NCI-H1436 treated with DMSO at 0.1 percent for 48 hours (cell line): ENCODE measurements at places on chromosomes 16 and 17.

GRCh38 chr16:26647870-26648269 is 418.9 kb upstream of the C16orf82 start:
- DNase-seq: no peak

- no peak for DNase-seq
Measured at GRCh38 chr16:50403491-50403890, 34.7 kb upstream of the BRD7 start.

DNA sequence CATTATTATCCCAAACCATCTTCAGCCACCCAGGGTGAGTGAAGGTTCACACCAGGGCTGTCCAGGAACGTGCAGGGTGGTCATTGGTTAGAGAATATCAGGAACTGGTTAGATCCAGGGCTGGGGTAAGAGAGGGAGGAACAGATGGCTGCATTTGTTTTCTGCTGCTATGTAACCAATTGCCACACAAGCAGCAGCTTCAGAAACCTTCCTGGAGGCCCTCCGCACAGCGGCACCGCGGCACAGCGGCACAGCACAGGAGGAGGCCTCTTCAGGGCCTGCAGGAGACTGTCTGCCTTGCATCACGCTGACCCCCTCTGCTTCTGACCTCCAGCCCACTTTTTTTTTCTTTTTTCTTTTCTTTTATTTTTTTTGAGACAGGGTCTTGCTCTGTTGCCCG is 86.1 kb downstream of the KCNJ12 start:
- no peak for DNase-seq

DNA sequence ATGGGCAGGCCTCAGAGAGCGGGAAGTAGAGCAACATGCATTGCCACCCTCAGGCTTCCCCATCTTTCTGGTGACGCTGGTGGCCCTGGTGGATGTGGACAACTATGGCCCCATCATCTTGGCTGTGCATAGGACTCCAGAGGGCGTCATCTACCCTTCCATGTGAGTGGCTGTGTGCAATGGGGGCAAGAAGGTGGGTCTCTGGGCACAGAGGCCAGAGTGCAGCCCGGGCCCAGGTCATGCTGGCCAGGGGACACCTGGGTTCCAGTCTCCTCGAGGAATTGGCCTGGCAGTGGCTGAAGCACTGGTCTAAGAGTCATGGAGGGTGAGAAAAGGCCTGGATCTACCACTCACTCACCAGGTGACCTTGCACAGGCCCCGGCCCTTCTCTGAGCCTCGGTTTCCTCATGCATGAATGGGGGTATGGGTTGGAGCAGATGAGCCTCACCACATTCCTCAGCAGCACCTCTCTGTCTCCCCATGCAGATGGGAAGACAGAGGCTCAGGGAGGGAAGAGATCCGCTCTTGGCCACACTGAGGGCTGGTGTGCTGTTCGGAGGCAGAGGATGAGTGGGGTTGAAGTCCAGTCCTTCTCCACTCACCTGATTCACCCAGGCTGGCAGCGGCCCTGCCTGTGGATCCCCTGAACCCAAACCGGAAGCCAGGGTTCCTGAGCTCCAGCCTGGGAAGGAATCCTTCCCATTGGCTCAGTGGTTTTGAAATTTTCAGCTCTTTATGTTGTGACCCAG is 7.2 kb upstream of the ADGRG3 start:
- no peak for DNase-seq

GRCh38 chr16:67183-67791 is 5.1 kb downstream of the RHBDF1 start:
- no peak for DNase-seq

- DNase-seq: no peak
Measured at GRCh38 chr17:28592260-28592659, 6.6 kb downstream of the SPAG5 start.

DNA sequence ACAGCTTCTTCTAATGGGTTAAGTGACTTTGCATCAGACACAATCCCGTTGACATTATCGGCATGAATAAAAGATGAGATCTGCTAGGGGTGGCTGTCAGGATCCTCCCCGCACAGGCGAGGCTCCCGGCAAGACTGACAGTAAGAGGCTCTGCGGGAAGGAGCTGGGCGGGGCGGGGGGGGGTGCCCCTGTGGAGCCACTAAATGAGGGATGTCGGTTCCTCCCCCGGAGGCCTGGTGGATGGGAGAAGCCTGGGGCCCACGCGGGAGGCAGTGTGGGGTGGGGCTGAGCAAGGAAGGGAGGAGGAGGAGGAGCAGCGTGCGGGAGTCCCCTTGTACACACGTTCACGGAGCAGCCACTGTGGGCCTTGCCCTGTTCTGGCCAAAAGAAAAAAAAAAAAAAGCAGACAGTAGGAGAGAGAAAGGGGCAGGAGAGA is 190.9 kb upstream of the GSE1 start:
- DNase-seq: no peak

DNA sequence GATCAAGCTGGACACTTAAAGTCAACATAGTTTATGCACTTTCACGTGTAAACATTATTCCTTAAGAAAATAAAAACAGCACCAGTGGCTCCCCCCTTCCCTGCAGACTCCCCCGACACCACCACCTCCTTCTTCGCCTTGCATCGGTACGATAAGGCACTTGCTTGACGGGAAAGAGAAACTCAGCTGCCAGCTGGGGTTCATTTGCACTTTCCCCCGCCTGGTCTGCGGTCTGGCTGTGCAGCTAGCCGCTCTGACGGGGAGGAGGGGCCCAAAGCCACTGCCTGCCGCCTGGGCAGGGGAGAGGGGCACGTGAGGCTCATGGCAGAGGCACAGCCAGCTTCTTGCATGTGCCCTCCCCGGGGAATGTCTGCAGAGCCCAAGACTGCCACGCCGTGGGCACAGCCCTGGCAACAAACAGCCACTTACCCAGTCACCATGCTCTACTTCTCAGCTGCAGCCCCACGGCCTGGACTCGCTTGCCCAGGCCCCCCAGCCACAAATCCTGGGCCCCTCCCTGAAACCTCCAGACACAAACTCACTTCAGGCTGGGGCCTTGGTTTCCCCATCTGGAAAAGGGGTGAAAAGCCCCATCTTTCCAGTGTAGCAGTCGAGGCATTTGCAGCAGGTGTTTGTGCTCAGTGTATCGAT is 16.5 kb upstream of the PRM1 start:
- DNase-seq: peak; percentile 63

GRCh38 chr17:28118362-28118761 is 75.9 kb downstream of the NLK start:
- DNase-seq: no peak

GRCh38 chr16:14428043-14428442 is 202.0 kb downstream of the PARN start:
- DNase-seq: no peak

GRCh38 chr17:75614006-75614405 is 19.2 kb upstream of the SMIM5 start:
- DNase-seq: no peak

GRCh38 chr17:38896346-38896954 is 26.6 kb downstream of the LASP1 start:
- DNase-seq: no peak

DNA sequence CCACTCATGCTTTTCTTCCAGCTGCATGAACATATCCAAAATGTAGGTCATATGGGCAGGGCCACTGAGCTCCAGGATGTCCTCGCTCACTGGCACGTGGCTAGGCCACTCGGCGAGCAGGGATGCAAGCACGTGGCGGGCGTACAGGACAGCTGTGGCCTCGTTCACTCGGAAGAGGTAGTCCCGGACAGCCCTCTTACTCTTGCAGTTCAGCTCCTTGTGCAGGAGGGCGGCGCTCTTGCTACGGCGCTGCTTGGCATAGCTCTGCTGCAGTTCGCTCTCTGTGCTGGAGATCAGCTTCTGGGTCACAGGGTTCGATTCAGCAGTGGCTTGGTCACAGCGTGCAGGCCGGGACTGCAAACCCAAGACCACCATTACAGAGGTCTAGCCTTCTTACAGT is 53.1 kb upstream of the ATP2A3 start:
- no peak for DNase-seq

GRCh38 chr17:9284884-9285283 is 263.6 kb downstream of the NTN1 start:
- DNase-seq: no peak

GRCh38 chr16:27774779-27775178 is 224.8 kb downstream of the KATNIP start:
- no peak for DNase-seq

DNA sequence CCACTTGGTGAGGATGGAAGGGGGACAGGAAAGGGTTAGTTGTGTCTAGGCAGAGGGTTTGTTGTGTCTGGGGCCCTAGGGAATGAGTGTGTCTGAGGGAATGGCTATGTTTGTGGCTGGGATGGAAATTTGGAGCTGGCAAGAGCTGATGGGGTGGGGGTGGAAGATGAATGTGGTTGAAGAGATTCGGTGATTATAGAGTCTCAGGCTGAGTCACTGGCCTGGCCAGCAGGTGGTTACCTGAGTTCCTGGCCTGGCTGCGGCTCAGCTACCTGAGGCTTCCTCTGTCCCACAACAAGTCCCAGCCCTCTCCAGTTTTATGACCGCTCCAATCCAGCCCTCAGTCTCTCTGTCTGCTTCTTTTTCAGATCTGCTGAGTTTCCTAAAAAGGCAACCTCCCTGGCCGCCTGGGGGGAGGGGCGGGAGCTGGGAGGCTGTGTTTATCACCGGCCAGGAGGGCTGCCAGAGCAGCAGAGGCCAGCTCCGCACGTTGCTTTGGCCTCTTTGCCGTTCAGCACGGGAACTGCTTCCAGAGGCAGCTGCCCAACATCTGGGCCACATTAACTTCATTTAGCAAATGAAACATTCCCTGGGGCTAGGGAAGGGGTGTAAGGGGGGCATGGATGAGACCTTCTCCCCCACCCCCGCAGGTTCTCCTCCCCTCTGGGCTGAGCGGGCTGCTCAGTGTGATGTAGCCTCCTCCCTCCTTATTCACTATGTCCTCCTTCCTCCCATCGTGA is 21.8 kb downstream of the ITGB3 start:
- DNase-seq: no peak

DNA sequence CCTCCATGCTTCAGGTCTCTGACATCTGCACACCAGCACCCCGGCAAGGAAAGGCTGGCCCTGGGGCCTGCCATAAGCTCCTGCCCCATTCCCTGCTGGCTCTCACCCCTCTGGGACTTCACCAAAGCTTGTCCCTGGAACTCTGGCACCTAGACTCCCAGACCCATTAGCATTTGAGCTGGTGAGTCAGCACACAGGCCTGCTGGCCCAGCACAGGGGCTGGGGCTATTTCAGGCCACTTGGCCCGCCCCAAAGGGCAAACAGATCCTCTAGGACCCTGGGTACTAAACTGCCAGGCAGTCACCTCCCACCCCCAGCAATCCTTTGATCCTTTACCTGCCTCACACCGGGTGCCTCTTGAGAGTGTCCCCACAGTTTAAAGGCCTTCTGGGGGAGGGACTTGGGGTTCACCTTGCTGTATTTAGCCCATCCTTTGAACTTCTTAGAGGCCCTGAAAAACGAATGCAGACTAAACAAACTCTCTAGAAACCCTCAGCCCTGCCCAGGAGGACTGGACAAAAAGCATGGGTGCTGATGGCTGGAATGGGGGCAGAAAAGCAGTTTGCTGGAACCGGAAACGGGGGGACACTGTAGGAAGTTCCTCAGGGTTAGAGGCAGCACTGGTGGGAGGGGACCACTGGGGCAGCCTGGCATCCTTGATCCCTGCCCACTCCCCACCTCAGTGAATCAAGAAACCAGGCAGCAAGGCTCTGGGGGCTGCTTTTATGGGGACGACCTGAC is 3.2 kb upstream of the SAMD14 start:
- DNase-seq: no peak

DNA sequence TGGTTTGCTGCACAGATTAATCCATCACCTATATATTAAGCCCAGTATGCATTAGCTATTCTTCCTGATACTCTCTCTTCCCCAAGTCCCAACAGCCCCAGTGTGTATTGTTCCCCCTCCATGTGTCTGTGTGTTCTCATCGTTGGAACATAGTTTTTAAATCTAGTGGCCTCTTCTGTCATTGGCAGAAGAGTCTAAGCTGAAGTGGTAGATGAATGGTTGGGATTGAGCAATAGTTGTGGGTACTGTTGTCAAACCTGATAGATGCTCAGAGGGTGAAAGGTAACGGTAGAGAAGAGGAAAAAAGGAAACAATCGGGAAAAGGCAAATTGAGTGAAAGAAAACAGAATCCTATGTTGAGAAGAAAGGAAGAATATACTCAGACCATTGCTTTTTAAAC is 29.9 kb downstream of the MAP3K3 start:
- no peak for DNase-seq

- DNase-seq: no peak
Measured at GRCh38 chr17:39667262-39667944, 850 bp upstream of the PNMT start.

- no peak for DNase-seq
Measured at GRCh38 chr17:82828875-82829487, 10.8 kb downstream of the ZNF750 start.

DNA sequence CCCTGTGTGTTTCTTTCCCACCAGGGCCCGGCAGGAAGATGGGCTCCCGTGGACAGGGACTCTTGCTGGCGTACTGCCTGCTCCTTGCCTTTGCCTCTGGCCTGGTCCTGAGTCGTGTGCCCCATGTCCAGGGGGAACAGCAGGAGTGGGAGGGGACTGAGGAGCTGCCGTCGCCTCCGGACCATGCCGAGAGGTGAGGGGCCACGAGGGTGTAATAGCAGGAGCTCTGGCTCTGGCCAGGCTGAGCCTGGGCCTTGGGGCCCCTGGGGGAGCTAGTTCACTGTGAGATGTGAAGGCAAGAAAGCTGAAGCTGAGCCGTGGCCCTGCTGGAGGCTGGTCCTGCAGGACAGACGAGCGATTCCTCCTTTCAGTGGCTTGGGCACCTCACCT is 20.0 kb downstream of the C1QTNF1 start:
- DNase-seq: no peak

GRCh38 chr17:17757956-17758845 is 76.9 kb downstream of the RAI1 start:
- peak; percentile 48 for DNase-seq

DNA sequence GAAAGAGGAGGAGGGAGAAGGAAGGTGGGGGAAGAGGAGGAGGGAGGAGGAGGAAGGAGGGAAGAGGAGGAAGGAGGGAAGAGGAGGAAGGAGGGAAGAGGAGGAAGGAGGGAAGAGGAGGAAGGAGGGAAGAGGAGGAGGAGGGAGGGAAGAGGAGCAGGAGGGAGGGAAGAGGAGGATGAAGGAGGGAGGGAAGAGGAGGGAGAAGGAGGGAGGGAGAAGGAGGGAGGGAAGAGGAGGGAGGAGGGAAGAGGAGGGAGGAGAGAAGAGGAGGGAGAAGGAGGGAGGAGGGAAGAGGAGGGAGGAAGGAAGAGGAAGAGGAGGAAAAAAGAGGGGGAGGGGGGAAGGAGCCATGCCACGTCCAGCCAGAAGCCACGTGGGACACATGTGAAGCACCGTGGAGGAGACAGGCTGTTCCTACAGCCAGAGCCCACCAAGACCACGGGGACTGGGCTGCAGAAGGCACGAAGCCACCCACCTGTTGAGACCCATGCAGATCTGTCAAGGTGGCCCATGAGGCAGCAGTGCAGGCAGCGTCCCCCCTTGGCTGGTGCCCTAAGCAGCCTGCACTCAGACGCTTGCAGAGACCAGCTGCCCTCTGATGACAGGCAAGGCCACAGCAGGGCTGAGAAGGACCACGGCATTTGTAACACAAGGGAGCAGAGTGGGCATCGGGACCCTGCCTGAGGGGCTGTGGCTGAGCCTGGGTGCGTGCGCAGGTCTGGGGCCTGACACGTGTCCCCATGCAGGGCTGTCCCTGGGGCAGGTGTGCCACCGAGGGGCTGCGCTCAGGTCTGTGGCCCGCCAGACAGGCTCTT is 10.3 kb downstream of the NDUFAF8 start:
- no peak for DNase-seq

- no peak for DNase-seq
Measured at GRCh38 chr17:66525338-66525737, 222.9 kb downstream of the PRKCA start.

GRCh38 chr17:65523853-65524664 is 37.4 kb downstream of the AXIN2 start:
- no peak for DNase-seq
